ENCODE measurements at places on chromosomes 13 and 19.

- peak; percentile 46 for DNase-seq
Measured at GRCh38 chr19:35044317-35045117, 3.0 kb downstream of the HPN start.

- DNase-seq = peak; percentile 44
Measured at GRCh38 chr13:50392977-50393376, 377.7 kb downstream of the KCNRG start.

DNA sequence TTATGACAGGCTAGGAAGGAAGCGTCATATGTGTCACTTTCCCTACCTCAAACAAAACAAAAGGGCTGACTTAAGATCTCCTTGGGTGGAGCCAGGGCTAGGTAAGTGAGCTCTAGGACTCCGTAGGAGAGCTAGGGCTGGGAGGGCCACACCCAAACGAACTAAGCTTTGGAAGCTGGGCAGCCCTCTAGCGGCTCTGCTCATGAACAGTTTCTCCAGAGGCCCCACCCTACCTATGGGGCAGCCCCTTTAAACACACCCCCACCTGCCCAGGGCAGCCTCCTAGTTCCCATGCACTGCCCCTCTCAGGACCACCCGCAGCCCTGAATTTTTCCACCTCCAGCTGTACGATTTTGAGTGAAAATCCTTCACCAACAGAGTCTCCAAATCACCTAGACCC lies 3.5 kb downstream of the PEG3 start:
- no peak for DNase-seq

GRCh38 chr19:5916181-5916708 lies 2.2 kb downstream of the CAPS start:
- DNase-seq = no peak

- DNase-seq = no peak
Measured at GRCh38 chr19:7982103-7982502, 23.3 kb downstream of the ELAVL1 start.

- peak; percentile 5 for DNase-seq
Measured at GRCh38 chr19:36719687-36720556, 32.5 kb downstream of the ZNF567 start.

- no peak for DNase-seq
Measured at GRCh38 chr13:111590796-111591195, 270.4 kb downstream of the TEX29 start.

- no peak for DNase-seq
Measured at GRCh38 chr13:101881593-101881992, 429.1 kb downstream of the ITGBL1 start.

DNA sequence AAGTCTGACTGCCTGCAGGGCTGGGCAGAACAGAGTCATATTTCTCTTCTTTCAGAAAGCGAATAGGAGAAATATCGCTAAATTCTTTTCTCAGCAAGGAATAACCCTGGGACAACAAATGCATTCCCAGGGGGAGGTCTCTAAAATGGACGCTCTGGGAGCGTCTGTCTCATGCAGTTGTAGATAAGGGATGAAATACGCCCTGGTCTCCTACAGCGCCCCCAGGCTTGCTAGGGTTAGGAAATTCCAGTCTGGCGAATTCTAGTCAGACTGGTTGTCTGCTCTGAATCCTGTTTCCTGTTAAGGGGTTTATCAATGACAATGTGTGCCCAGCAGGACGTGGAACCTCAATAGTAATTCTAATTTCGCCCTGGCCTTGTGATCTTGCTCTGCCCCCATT lies 1214.1 kb downstream of the DIAPH3 start:
- DNase-seq = peak; percentile 1

- no peak for DNase-seq
Measured at GRCh38 chr13:39385621-39386231, 217.3 kb downstream of the LHFPL6 start.

DNA sequence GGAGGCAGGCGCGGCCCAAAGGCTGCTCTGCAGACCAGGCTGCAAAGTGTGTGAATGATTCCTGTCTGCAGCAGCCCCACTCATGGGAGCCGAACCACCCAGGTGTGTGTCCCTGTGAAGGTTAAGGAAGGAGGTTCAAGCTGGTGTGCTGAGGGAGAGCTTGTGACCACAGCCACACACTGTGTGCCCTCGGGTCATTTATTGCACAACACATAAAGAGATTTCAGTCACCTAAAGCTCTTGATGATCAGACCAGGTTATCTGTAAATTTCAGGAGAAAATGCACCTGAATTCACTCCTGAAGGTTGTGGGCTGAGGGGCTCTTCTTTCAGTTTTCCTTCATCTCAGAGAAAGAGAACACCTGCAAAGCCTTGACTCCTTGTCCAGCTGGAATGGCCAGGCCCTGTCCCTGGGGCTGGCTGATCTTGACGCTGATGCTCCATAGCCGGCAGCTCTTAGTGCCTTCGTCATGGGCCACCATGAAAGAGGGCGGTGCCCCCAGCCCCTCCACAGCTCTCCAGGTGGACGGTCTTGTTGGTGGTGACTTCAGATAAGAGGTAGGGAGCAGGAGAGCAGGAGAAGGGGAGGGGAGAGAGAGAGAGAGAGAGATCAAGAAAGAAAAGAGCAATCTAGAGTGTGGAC lies 110.8 kb upstream of the C1QTNF9B start:
- no peak for DNase-seq

DNA sequence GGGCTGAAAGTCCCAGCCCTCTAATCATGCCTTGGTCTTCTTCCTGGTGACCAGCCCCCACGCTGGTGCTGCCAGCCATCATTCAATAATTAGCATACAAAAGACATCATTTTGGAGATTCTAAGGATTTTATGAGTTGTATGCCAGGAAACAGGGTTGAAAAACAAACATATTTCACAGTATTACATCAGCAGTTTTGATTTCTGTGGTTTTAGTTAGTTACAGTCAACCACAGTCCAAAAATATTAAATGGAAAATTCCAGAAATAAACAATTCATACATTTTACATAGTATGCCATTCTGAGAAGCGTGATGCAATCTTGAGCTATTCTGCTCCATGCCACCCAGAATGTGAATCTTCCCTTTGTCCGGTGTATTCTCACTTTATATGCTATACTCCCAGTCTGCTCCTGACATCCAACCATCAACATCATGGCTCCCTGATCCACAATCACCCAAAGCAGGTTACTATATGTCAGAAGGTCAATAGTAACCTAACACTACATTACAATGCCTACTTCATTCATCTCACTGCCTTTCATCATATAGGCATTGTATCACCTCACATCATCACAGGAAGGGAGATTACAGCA lies 49.2 kb downstream of the STOML3 start:
- DNase-seq = no peak

GRCh38 chr13:112602189-112602588 lies 14.2 kb upstream of the TUBGCP3 start:
- no peak for DNase-seq

DNA sequence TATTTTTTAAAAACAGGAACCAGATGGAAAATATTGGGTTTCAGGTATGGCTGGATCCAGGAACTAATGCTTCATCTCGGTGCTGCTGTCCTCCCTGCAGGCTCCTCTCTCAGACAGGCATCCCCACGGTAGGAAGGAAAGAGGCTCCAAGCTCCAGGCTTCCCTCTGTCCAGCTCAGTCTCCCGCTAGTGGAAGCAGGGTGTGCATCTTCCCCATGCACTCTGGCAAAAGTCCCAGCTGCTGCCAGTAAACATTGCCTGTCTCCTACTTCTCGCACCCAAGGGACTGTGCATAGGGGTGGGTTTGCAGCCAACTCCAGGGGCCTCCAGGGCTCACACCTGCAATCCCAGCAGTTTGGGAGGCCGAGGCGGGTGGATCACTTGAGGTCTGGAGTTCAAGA lies 29.2 kb downstream of the IL12RB1 start:
- no peak for DNase-seq

Data from LHCN-M2 (cell line).